Left renal pelvis (tissue), 4 donors: ENCODE measurements at places on chromosomes 5 and 9.

- DNase-seq: no peak
Measured at GRCh38 chr9:127909839-127910273, 7.0 kb downstream of the ST6GALNAC4 start.

DNA sequence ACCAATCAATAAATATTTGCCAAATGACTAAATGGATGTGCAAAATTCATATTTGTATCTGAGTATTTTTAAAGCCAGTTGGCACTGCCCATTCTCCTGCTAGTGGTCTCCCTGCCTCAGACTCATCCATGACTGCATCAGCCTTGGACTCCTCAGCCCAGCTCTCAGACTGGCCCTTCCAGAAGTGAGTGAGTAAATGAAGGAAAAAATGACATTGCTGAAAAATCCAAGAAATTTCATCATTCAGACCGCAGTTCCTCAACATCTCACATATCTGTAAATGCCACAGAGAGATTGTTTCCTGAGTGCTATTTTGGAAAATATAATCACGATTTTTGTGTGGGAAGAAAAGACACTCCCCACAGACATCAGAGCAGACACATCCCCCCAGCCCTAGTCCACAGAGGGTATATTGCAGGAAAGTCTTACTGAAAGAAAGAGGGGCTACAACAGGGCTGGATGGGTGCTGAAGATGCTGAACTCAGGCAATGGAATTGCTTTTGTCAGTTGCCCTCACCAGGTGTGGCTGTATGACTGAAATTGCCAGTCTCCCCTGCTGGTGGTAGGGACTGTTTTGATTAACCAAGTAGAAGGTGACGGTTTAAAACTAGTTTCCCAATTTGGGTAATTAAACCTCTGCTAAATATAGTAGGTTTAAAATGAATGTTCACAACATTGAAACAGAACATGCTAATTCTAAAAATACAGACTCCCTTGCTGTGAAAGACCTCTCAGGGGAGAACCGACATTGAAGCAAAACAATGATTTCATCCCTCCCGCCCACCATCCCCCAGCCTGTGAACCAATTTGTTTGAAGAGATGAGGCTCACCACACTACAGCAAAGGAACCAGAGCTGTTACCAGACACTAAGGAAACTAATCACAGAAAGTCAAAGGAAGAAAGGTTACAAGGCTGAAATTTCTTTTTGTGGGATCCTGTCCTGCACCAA is 158.8 kb downstream of the DEPDC1B start:
- DNase-seq: no peak

DNA sequence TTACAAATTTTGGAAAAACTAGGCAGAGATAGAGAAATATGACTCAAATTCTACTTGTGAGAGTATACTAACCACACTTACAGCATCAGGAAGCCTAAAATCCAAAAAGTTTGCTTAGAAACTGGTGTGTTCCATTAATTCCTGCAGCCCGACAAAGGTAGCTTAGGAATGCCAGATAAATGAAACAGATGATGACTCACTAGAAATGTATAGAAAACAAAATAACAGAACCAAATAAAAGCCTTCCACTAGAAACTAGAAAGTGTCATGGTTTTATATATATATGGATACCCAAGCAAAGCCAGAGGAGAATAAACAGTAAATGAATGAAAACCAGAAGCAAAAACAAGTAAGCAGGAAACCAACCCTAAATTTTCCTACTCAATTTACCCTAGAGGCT is 272.2 kb upstream of the PRDM9 start:
- no peak for DNase-seq

DNA sequence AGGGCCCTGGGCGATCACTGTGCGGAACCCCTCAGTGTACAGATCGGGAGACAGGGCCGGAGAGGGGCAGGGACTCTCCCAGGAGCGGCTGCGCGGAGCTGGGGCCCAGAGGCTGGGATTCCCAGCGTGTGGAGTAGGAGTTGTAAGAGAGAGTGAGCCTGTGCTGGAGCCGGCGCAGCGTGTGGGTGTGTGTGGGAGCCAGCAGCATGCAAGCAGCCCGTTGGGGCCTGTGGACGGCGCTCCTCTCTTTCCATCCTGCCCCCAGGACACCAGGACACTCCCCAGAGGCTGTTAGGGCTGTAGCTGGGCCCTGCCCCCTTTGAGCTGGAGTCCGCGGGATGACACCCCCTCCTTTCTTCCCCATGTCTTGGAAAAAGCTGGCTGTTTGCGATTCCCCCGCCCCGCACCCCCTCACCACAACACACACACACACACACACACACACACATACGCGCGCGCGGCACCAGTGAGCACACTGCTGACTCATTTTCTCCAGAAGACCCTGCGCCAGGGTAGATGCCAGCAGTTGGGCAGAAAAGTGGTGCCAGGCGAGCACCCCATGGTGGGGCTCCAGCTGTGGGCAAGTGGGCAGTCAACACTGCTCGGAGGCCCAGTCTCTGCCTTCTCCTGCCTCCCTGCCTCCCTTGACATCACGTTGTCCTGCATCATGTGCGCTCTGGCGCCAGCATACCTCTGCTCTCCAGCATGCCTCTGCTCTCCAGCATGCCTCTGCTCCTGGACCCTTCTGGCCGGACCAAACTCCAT is 1.5 kb downstream of the COL27A1 start:
- no peak for DNase-seq

DNA sequence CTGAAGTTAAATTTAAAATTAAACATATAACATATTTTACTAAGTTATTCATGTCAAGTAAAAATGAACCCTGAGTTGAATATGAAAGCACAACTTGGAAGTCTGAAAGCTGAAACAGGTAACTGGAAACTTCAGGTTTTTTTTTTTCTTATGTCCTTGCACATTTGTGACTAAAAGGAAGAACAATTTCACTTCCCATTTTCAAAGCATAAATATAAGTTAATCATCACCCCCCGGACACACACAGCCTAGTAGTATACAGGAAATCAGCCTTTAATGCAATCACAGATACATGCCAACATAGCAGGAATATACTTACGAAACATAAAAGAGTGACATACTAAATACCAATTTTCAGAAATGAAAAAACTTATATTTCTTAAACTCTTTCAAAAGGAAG is 225.9 kb downstream of the RFX3 start:
- DNase-seq: no peak

GRCh38 chr5:154411338-154411737 is 34.5 kb upstream of the SAP30L start:
- DNase-seq: no peak

GRCh38 chr9:73093740-73094379 is 57.8 kb upstream of the ANXA1 start:
- DNase-seq: no peak

- no peak for DNase-seq
Measured at GRCh38 chr9:3441197-3441816, 84.5 kb downstream of the RFX3 start.

GRCh38 chr5:40288800-40289485 is 390.8 kb upstream of the PTGER4 start:
- peak; percentile 24 for DNase-seq

GRCh38 chr5:124280079-124280478 is 466.4 kb downstream of the ZNF608 start:
- no peak for DNase-seq

DNA sequence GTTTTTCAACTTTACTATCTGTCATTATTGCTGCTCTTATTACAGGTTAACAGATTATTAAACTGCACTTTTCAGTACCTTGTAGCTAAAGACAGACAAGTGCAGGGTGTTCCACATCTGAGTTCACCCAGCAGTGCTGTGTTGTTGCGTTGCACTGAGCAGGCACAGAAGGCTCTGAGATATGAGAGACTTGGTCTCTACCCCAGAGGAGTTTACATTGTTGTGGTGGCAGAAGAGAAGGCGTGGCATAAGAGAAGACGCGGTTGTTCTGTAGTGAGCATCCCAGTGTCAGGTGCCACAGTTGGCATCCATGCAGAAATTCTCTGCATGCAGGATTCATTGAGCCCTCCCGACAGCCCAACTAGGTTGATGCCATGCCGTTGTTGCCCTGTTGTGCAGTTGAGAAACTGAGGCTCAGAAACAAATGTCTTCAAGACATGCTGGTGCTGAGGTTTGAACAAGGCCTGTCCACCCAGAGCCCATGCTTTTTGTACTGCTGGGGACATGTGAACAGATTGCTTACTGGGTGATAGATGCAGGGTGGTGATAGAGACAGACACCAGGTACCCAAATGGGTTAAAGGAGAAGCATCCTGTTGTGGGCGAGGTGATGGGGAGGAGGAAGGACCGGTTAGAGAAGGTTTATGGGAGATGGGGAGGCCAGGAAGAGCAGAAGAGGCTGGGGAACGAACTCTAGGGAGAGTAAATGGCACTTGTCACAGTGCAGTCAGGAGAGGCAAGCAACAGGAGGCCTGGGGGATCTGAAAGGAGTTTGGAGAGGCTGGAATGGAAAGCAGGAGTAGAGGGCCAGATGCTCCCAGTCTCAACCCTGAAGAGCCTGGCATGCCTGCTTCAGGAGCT is 8.2 kb downstream of the ABL1 start:
- DNase-seq: no peak

- no peak for DNase-seq
Measured at GRCh38 chr5:159123700-159124099, 24.0 kb upstream of the EBF1 start.

GRCh38 chr5:61464512-61464911 is 132.5 kb downstream of the ZSWIM6 start:
- DNase-seq: no peak

GRCh38 chr5:115168829-115169486 is 750 bp downstream of the TRIM36 start:
- no peak for DNase-seq

DNA sequence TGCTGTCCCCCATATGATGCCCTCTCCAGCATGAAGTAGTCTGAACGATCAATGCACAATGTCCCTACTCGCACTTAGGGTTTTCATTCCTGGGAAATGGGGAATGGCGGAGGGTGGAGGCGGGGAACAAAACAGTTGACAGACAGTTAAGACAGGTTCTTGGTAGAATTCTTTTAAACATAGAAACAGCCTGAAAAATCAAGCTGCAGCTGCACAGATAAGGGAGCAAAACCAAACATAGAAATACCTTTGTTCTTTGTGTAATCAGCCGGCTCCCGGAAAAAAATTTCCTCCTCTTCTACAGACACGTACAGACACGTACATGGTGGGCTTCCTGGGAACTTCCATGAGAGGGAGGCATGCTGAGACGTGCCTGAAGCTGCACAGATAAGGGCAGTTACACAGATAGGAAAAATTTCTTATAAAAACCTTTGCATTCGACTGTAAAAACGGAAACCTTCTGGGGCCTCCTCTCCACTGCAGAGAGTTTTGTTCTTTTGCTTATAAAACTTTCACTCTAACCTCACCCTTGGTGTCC is 662.4 kb upstream of the PTPRD start:
- no peak for DNase-seq

DNA sequence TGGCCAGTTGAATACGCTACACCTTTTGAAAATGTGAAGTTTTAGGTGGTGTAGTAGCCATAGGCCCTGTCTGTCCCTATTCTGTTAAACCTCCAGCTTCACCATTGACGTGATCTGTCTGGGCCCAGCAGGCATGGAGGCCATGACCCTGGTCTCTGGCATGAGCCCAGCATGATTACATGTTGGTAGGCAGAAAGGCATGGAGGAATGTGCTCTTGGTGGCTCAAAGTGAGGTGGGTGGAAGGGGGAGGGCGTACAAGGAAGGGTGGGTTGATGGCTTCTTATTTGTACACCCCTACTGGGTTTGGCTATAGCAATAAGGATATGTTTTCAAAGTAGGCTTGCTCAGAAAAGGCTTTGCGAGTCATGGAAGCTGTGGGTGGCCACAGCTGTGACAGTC is 23.7 kb downstream of the RALGPS1 start:
- no peak for DNase-seq

GRCh38 chr5:100004969-100005368 is 530.2 kb upstream of the FAM174A start:
- DNase-seq: no peak

- no peak for DNase-seq
Measured at GRCh38 chr9:96476591-96476990, 26.6 kb downstream of the HABP4 start.

- DNase-seq: no peak
Measured at GRCh38 chr5:103475629-103476240, 86.9 kb downstream of the NUDT12 start.

- DNase-seq: no peak
Measured at GRCh38 chr9:83410701-83411100, 127.5 kb downstream of the FRMD3 start.

- peak; percentile 26 for DNase-seq
Measured at GRCh38 chr5:136560126-136560525, 194.8 kb upstream of the TRPC7 start.

DNA sequence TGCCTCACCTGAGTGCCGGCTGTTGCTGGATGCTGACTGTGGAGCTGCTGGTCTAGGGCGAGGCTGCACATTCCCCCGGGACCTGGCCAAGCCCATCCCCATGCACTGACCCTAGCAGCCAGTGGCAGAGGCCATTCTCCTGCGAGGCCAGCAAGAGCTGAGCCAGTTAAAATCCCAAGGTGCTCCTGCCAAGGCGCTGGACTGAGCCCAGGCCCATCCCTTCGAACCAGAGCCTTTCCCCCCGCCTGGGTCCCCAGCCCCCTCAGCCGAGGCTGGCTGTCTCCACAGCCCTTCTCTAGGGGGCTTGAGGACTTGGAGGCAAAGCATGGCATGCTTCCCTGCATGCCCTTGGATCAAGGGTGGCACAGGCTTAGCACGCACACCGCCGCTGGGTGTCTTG is 1.6 kb downstream of the ADAMTSL2 start:
- DNase-seq: no peak

GRCh38 chr5:96714450-96714849 is 52.3 kb downstream of the CAST start:
- DNase-seq: no peak

- no peak for DNase-seq
Measured at GRCh38 chr5:169881702-169882303, 98.5 kb downstream of the INSYN2B start.

DNA sequence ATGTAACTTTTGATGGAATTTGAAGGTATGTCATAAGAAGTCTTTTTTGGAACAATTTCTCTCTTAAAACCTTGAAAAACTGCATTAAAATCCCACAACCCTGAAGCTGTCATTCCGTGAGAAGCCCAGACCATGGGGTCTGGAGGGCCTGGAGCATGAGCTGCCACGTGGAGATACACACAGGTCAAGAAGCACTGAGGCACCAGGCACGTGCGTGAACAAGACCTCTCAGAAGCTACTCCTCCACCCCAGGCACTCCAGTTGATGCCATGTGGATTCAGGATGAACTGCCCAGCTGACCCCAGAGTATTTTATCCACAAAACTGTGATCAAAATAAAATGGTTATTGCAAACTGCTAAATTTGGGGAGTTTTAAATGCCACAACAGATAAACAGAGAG is 227.5 kb upstream of the BRINP1 start:
- no peak for DNase-seq

GRCh38 chr5:157506066-157506590 is 46.1 kb downstream of the NIPAL4 start:
- no peak for DNase-seq

DNA sequence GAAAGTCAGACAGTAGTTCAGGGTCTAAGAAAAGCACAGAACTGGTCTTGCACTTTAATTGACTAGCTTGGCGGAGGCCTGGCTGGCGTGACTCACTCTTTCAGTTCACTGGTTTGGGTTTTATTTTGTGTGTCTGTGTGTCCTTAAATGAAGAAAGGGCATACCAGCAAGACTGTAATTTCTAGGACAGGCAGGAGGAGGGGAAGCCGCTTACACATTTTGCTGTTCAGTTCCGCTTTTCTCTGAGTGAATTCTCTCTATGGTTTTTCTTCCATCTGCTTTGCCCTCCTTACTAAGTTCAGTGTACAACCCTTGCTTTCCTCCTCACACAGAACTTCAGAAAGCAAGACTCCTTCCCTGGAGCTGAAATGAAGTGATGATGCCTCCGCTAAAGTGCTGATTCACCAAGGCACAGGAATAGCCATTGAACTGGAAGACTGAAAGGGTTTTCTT is 150.8 kb downstream of the MEF2C start:
- DNase-seq: no peak

- no peak for DNase-seq
Measured at GRCh38 chr9:97761056-97761598, 64.0 kb upstream of the XPA start.
